ENCODE measurements at places on chromosomes 3 and 15.

DNA sequence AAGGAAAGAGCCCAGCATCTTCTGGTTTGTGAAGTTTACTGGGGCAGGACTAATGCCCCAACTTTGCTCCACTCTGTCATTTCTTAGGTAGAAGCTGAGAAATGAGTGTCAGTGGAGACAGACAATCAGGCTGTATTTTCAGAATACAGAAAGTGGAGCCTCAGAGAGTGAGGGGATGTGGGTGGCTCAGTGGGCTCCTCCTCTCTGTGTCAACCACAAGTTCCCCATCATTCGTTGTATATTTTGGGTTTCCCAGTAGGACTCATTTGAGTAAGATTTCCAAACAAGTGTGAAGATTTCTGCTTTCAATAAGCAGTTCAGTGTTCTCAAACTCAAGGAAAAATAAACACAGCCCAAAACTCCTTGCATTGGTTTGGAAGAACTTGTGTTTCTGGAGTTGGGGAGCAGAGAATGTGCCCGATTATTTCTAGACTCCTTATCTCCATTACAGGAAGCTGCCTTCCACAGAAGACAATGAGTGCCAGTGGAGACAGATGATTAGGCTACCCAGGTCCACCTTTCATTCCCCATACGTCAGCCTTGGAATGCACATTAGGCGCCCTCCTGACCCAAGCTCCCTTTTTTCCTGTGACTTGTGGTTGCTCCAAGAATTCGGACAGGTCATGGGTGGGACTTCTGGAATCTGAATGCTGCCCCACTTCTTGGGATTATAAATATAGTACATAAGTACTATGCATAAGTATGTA is 792.1 kb upstream of the LMCD1 start:
- peak; percentile 68 for DNase-seq

DNA sequence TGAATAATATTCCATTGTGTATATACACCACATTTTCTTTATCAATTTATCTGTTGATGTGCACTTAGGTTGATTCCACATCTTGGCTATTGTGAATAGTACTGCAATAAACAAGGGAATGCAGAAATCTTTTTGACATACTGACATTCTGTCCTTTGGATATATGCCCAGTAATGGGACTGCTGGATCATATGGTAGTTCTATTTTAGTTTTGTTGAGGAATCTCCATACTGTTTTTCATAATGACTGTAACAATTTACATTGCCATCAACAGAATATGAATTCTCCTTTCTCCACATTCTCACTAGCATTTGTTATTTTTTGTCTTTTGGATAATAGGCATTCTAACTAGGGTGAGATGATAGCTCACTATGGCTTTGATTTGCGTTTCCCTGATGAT is 174.7 kb downstream of the IGSF11 start:
- DNase-seq, result no peak

GRCh38 chr3:147341727-147342126 is 64.6 kb downstream of the ZIC4 start:
- DNase-seq, result no peak

GRCh38 chr3:132231633-132232032 is 85.6 kb upstream of the ACP3 start:
- peak; percentile 85 for DNase-seq

DNA sequence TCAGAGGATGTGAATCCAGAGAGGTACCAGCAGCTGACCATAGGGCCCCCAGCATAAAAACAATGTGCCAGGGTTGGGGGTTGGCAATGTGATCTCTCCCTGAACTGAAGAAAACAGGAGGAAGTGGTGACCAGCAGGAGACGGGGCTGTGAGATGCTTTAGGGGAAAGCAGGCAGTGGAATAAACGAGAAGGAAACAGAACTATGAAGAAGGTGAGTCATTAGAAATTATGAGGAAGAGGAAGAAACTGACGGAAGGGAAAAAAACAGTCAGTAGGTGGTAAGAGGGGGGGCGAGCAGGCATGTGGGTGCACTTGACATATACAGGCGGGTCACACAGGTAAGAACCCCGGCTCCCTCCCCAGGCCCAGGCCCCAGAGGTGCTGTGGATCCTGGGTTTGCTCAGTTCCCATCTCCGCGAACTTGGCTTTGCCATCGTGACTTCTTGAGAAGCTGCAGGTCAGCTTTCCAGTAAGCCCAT is 42.2 kb upstream of the B3GNT5 start:
- DNase-seq, result peak; percentile 88

GRCh38 chr3:13009132-13009945 is 63.9 kb downstream of the IQSEC1 start:
- DNase-seq, result peak; percentile 97

- DNase-seq, result no peak
Observed at GRCh38 chr3:114739627-114740026, 407.5 kb downstream of the ZBTB20 start.

- DNase-seq, result no peak
Observed at GRCh38 chr3:49812916-49813496, 747 bp downstream of the UBA7 start.

- peak; percentile 28 for DNase-seq
Observed at GRCh38 chr15:50277370-50277769, 11.8 kb upstream of the HDC start.

DNA sequence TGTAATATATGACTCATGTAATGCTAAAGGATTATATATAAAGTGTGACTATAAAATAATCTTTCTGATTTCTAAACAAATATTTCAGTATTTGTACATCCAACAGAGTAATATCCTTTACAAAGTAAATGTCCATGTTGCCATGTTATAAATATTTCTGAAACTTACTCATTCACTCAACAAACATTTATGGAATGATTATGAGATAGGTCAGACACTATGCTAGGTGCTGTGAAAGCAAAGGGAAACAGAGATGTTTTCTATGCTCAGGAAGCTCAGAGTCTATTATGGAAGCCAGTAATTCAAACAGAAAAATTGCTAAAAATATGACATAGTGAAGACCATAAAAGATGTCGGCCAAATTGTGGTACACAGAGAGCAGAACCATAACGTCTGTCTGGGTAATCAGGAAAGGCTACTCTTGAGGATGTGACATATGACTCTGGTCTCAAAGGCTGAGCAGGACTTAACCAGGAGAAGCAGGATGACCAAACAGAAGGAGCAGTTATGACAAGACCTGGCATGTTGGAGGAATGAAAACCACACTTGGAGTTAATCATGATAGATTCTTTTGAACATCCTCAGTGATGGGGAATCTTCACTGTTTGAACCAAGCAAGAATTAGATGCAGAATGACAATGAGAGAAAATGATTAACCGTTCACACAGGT is 39.0 kb upstream of the MYO5C start:
- DNase-seq, result no peak

GRCh38 chr3:177050501-177051237 is 146.6 kb downstream of the TBL1XR1 start:
- DNase-seq, result no peak

- peak; percentile 16 for DNase-seq
Observed at GRCh38 chr15:99729920-99730319, 3.3 kb downstream of the LYSMD4 start.

DNA sequence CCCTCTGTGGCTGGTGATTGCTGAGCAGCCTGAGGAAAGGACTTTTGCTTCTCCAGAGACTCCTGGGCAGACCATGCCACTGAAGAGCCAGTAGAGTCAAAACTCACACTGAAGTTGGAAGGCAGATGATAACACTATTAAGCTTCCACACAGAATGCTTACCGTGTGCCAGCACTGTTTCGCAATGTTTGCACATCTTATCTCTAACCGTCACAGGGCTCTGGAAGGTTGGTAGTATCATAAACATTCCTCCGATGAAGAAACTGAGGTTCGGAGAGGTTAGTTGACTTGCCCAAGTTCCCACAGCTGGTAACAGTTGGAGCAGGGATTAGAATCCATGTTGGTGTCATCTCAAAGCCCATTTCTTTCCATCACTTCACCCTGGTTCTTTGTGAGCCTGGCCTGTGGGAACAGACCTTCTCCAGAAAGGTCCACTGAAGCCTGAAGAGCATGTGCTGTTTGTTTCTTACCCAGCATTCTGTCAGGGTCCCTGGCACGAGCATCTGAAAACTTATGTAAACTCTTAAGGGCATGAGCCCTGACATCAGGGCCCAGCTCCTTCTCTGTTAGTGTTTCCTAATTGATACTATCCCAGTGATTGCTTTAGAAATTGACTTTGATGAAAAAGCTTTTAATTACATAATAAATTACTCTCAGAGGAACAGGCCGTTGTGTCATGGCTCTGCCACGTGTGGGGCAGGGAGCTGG is 77.0 kb upstream of the PRR23C start:
- DNase-seq, result no peak

- no peak for DNase-seq
Observed at GRCh38 chr15:57377478-57377847, 1.2 kb downstream of the CGNL1 start.

- DNase-seq, result no peak
Observed at GRCh38 chr3:16370872-16371740, 106.1 kb downstream of the OXNAD1 start.

DNA sequence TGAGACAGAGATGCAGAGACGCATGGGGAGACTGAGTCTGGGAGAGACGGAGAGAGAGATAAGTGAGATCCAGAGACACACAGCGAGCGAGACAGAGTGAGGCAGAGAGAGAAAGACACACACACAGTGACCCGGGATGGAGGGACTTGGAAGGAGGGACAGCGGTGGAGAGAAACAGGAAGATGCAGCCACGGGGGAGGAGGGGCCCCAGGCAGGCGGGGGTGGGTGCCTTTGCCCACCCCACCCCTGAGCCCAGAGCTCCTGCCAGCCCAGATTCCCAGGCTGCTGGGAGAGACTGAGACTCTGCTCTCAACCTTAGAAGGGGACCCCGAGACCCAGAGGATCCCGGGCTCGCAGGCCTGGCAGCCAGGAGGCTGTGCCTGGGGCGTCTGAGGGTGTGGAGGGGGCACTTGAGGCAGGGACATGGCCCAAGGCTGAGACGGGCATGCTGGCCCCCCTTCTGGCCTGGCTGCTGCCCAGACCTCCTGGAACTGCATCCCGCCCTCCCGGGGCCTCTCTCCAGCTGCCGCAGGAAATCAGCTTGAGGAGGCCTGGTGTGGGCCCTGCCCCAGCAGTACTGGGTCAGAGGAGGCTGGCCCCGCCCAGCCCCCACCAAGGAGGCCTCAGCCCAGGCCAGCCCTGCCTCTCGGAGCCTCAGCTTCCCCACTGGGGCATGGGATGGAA is 18.1 kb downstream of the H1-8 start:
- DNase-seq, result no peak

DNA sequence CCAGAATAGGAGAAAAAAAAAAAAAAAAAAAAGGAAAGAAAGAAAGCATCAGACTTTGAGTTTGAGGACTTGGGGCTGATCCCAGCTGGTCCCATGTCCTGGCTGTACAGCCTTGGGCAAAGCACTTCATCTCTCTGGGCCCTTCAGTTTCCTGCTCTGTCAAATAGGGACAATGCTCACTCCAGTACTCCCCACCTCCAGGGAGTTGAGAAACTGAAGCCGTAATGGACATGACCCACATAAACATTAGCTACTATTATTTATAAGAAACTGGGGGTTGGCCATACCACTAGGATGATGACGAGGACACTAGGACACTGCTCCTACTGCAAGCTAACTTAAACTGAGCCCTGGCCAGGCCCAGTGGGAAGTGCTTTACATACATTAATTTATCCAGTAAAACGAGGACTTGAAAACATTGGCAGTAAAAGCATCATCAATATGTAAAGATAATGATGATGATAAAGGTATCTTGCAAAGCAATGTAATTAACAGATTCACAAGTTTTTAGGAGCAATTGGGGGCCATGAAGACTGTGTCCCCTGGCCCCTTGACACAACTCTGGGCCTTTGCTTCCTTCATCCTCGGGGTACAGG is 22.9 kb upstream of the SMAD6 start:
- no peak for DNase-seq

DNA sequence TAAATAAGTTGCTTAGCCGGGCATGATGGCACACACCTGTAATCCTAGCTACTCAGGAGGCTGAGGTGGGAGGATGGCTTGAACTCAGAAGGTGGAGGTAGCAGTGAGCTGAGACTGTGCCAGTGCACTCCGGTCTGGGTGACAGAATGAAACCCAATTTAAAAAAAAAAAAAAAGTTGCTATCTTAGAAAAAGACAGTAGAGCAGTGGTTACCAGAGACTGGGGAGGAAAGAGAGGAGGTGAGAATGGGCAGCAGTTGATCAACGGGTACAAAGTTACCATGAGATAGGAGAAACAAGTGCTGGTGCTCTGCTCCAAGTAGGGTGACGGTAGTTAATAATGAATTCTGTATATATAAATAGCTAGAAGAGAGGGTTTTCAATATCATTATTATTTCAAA is 821 bp upstream of the CCR2 start:
- DNase-seq, result no peak

DNA sequence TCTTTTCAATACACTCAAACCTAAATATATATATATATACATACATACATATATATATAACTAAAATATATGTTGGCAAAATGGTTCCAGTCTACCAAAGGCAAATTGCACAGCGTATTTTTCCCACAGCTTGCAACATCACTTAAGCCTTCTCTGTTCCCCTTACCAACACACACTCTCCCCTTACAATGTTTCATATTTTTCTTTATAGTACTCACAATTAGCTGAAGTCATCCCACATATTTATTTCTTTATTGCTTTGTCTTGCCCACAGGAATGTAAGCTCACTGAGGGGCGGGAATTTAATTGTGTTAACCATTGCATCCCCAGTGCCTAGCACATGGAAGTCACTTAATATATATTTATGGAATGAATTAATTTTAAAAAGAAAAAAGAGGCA is 288.3 kb downstream of the ULK4 start:
- no peak for DNase-seq

DNA sequence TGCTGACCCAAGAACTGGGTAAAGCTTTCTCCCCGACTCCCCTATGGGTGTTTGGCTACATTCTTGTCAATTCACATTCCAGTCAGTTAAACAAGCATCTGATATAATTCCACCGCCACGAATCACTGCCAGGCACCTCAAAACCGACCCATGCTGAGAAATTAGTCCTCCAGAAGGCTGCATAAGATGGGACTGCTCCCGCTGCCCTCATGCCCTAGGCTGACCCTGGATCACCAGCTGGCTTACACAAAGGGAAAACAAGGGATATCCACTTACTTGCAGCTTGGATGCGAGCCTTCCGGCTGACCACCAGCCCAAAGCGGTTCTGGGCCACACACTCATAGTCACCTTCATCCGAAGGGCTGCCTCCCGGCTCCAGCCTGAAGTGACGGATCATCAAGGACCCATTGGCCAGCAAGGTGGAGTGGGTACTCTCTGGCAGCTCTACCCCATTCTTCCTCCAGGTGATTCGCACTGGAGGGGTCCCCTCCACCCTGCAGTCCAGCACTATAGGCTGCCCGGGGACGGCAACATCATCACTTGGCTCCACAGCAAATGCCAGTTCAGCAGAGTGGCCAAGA is 2.9 kb downstream of the IGDCC3 start:
- DNase-seq, result no peak

- DNase-seq, result no peak
Observed at GRCh38 chr15:69643476-69643875, 190.9 kb downstream of the RPLP1 start.

GRCh38 chr3:152385761-152386160 is 117.0 kb downstream of the MBNL1 start:
- no peak for DNase-seq

DNA sequence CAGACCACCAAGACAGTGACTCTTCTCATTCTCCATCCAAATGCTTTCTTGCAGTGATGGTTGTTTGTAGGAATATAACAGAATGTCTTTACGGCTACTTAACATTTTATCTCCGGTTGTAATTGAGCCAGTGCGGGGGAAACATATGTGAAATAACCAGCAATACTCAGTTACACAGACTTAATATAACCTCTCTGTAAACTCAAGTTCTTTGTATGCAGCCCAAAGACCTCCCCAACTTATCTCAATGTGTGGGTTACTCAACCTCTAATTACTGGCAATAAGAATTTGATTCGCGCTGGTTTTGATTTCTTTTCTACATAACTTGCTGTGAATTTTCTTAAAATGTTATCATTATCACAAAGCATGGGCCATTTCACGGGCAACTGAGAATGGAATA is 250.6 kb downstream of the TAFA4 start:
- no peak for DNase-seq

Data from MV-4-11 (cell line).